ENCODE measurements at places on chromosomes 5 and 9.

- no peak for DNase-seq
Observed at GRCh38 chr5:107430071-107430625, 240.6 kb downstream of the EFNA5 start.

DNA sequence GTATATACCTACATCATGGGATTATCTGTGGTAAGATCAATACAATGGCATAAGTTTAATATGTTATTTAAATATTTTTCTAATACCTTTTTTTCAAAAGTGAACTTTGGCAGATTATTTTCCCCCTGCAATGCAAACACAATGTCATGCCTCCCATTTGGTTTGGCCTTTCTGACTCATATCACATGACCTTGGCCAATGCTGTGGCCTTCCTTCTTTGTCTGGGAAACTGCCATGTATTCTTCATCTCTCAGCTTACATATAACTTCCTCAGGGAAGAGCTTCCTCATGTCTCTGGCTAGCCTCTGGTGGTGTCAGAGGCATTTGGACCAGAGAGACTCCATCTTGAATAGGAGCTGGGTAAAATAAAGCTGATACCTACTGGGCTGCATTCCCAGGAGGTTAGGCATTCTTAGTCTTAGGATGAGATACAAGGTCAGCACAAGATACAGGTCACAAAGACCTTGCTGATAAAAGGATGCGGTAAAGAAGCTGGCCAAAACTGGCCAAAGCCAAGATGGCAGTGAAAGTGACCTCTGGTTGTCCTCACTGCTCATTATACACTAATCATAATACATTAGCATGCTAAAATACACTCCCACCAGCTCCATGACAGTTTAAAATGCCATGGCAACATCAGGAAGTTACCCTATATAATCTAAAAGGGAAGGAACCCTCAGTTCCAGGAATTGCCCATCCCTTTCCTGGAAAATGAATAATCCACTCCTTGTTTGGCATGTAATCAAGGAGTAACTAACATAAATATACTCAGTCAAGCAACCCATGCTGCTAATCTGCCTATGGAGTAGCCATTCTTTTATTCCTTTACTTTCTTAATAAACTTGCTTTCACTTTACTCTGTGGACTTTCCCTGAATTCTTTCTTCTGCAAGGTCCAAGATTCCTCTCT is 76.0 kb downstream of the C9orf153 start:
- no peak for DNase-seq

DNA sequence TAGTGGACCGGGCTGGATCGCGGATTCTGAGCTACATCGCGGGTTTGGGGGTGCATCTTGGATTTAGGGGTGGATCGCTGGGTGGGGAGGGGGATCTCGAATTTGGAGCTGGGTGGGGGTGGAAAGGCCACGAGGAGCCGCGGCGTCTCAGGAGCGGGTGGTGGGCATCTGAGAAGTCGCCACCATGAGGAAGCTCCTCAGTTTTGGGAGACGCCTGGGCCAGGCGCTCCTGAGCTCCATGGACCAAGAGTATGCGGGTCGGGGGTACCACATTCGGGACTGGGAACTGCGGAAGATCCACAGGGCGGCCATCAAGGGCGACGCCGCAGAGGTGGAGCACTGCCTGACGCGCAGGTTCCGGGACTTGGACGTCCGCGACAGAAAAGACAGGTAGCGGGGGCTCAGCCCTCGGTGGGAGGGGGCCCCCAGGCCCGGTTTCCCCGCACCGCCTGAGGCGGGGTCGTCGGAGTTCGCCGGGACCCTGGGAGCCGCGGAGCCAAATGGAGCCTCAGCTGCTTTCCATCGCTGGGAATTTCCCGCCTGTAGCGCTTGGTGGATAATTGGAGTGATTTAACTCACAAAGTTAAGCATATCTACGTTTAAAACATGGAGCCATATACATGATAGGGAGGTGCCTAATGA is 376 bp downstream of the ANKRD18B start:
- DNase-seq, result no peak

DNA sequence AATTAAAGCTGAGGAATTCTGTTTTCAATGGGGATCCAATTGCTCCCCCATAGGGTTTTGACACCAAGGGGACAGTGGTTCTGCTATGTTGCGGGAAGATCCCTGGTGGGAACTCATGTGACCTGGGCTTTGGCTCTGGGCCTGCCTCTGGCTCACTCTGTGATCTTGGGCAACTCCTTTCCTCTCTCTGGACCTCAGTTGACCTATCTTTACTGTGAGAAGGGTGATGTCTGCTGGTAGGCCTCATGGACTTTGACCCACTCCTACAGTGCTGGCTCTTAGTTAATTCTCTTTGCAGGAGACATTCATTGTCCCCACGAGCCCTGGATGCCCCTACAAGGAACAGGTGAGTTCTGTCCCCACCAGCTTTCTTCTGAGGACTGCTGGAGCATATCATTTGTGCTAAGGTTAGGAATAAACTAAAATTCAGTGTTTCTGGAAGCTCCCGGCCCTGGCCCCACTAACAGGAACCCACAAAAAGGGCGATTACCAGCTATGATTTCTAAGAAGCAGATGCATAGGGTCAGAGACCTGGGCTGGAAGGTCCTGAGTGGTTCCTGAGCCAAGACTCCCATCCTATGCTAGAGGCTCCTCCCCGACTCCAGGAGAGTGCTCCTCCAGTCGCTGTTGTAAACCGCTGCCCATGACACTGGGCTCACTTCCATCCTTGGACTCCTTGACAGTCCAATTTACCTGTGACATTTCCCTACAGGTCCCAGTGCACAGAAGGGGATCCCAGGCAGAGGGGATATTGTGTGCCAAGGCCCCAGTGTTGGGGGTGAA is 218.3 kb downstream of the PAX5 start:
- DNase-seq, result no peak

DNA sequence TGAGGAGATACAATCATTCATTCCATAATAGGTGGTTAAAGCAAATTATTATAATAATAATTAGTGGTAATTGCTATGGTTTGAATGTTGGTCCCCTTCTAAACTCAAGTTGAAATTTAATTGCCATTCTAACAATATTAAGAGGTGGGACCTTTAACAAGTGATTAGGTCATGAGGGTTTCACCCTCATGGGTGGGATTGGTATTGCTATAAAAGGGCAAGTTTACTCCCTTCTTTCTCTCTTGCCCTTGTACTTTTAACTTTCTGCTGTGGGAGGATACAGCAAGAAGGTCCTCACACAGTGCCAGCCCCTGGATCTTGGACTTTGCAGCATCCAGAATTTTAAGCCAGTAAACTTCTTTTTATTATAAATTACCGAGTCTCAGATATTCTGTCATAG is 101.9 kb upstream of the PARP8 start:
- DNase-seq, result no peak

DNA sequence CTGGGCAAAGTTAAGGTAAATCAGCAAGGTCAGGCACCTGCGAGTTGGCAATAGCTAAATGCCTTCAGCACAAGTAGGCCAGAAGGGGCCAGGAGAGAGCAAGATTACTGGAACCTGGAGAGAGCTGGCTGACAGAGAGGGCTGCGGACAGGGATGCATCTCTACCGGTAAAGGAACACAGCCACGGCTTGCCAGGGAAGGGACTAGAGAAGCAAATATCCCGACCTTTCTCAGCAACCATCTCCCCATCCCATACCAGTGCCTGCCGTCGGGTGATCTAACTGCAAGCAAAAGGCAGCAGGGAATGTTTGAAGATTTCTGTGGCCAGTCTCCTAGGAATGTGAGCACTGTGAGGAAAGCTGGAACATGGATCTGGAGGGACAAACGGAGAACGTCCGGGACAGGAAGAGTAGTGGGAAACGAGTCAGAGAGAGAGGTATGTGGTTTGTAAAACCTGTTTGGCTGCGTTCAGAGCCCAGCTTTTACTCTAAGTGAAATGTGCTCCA is 15.9 kb upstream of the ABLIM3 start:
- DNase-seq, result no peak

GRCh38 chr9:123336449-123336848 is 19.5 kb upstream of the CRB2 start:
- no peak for DNase-seq

DNA sequence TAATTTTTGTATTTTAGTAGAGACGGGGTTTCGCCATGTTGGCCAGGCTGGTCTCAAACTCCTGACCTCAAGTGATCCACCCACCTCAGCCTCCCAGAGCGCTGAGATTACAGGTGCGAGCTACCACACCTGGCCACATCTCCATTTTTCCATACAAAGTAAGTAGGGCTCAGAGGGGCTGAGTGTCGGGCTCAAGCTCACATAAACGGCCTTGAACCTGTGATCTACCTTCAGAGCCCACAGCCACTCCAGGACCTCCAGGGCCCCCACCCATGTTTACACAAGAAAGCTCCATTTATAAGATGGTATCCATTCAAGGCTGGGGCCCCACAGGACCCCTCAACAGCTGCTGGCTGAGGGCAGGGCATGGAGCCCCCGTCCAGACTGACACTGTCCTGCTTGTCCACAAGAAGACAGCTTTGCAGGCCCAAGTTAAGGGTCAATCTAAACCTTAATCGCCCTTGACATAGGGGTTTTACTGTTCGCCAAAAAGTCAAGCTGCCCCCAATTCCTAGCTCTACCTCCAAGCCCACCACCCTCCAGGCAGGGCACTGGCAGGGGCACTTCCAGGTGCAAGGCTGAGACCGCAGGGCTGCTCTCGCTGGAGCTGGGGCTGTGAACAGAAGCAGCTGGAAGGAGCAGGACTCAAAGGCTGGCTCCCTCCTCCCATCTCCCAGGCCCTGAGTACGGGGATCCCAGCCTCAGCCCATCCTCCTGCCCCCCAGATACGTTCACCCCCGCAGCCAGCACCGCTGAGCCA is 18.9 kb downstream of the FAM78A start:
- DNase-seq, result no peak

- no peak for DNase-seq
Observed at GRCh38 chr5:171968531-171968930, 37.9 kb downstream of the FBXW11 start.

- DNase-seq, result no peak
Observed at GRCh38 chr5:134464988-134465815, 53.5 kb upstream of the CDKN2AIPNL start.

GRCh38 chr5:149681252-149681651 is 48.9 kb upstream of the PPARGC1B start:
- DNase-seq, result no peak

DNA sequence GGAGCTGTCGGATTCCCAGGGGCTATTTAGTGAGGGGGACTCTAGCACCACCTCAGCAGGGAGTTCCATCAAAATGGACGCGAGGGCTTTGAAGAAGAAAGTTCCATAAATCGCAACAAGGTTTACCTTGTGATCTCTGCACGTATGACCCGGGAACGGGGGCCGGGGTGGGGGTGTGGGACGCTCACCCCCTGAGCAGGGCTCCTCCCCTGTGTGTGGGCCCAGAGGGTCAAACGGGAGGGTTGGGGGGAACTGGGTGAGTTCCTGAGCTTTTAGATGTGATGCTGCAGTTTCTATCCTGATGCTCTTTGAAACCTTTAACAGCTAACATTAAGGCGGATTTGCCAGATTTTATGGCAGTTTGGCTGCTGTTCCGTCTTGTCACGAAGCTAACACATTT is 18.9 kb upstream of the LRRC14B start:
- DNase-seq, result no peak

- no peak for DNase-seq
Observed at GRCh38 chr5:146006470-146007190, 70.3 kb downstream of the SH3RF2 start.

DNA sequence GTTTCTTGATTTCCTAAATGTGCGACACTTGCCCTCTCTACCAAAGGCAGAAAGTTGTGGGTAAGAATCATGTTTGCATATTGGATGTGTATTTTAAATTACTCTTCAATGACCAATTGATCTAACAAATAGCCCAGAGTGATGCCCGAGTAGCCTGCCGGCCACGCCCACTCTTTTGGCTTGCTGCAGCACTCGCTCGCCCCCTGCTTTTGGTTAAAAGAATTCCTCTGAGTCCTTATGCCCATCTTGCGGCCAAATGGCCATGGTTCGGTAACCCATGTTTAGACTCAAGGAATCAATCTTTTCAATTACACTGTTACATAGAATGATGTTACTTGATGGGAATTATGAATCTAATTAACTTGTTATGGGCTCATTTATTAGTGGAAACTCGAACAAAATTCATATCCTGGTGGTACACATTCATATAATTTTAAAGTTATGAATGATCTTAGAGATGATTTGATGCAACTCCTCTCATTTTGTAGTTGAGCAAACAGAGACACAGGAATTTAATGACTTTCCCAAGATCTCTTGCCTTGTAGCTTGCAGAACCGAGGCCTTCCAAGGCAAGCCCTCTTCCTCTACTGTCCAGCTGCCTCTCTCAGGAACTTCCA is 36.5 kb downstream of the PPIC start:
- peak; percentile 15 for DNase-seq

- no peak for DNase-seq
Observed at GRCh38 chr5:32760091-32760509, 49.0 kb downstream of the NPR3 start.

- no peak for DNase-seq
Observed at GRCh38 chr5:196350-196749, 5.1 kb downstream of the LRRC14B start.

DNA sequence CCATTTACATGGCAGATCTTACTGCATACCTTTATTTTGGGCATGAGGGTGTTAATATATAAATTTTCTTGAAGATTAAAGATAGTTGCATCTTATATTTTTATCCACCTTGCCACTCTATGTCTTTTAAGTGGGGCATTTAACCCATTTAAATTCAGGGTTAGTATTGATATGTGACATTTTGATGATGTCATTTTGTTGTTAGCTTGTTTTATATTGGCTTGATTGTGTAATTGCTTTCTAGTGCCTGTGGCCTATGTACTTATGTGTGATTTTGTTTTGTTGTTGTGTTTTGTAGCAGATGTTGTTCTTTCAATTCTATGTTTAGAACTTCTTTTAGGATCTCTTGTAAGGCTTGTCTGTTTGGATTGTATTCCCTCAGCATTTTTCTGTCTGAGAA is 939.9 kb upstream of the CDH9 start:
- no peak for DNase-seq

DNA sequence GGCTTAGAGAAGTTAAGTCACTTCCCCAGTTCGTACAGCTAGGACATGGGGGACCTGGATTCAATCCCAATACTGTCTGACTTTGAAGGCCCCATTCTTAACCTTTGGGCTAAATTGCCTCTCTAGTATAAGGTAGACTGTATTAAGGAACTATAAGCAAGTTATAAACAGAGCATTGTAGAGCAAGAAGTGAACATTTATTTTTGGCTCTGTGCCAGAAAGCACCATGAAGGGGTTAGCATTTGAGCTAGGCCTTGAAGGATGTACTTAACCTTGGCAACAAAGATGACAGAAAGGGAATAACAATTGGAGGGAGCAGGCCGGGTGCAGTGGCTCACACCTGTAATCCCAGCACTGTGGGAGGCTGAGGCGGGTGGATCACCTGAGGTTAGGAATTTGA is 32.8 kb downstream of the GALNT10 start:
- no peak for DNase-seq

DNA sequence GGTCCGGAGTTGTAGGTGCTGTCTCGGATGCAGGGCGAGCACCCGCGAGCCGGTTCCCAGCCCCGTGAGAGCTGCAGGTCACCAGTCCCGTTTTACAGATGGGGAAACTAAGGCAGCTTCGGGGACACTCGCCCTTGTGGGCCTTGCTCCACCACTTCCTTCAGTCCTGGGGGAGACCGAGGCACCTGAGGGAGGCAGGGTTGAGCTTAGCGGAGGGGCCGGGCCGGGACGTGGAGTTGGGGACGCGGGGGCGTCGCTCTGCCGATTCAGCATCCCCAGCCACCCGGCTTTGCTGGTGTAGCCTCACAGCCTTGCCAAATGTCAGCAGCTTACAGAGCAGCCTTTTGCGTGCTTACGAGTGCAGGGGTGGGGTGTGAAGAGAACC is 530 bp downstream of the BBLN start:
- DNase-seq, result peak; percentile 38

GRCh38 chr9:224026-224425 is 9.4 kb downstream of the DOCK8 start:
- DNase-seq, result no peak
